ENCODE measurements at places on chromosomes 13 and 19.

DNA sequence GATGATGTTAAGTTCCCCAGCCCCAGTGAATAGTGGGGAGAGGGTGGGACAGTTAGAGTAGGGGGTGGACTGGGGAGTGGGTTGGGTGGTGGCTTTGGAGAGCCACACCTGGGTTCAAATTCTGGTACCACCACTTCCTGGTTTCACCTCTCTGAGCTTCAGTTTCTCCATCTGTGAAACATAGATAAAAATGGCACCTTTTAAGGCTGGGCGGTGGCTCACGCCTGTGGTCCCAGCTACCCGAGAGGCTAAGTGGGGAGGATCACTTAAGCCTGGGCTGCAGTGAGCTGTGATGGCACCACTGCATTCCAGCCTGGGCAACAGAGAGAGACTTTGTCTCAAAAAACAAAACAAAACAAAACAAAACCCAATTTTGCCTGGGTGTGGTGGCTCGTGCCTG, 5.9 kb downstream of the VAV1 start:
- no peak for DNase-seq

- DNase-seq, result no peak
These were observed 2.3 kb upstream of the TMEM91 start for GRCh38 chr19:41373993-41374392.

DNA sequence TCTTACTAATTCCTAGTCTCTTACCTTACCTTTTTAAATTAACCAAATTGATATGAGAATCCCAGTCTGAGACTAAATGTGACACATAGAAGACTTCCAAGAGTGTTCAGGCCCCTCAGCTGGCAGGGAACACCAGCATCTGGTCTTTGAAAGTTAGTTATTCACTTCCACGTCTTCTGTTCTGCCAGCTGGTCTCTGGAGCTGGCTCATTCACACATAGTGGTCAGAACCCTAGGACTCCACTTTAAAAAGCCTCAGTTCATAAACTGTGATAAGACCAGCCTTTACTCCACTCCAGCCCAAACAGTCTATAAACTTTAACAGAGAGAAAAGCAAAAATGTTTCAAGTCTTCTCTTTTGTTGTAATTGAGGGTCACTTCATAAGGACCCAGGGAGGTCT, 263.0 kb downstream of the DCT start:
- DNase-seq, result no peak

DNA sequence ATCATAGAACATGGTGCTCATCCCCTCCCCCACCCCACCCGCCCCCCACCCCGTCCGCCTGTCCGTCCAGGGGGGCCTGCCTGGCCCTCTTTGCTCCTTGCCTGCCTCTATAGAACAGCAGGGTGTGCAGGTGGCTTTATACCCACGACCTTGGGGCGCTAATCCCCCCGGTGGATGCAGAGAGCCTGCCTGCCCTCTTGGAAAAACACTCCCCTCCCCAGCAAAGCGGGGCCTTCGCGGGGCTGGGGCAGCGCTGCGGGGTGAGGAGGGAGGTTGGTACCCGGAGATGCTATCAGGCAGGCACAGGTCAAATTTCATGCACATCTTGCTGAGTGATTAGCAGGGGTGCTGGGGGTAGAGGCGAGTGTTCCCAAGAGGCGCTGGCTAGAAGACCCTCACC, 21.9 kb downstream of the RFX1 start:
- no peak for DNase-seq

DNA sequence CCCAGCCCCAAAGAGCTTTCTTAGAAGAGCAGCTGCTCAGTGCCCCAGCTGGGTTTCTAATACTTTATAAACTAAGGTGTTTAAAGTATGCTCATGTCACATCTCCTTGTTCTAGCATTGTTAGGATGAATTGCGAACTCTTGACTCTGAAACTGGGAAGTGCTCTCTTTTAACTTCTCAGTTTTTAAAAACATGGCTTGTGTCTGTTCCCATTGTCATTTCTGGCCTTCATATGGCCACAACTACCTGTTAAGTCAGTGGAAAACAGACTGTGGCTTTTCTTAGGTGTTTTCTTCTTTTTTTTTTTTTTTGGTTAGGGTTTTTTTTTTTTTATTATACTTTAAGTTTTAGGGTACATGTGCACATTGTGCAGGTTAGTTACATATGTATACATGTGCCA, 164.7 kb downstream of the KCNRG start:
- no peak for DNase-seq

DNA sequence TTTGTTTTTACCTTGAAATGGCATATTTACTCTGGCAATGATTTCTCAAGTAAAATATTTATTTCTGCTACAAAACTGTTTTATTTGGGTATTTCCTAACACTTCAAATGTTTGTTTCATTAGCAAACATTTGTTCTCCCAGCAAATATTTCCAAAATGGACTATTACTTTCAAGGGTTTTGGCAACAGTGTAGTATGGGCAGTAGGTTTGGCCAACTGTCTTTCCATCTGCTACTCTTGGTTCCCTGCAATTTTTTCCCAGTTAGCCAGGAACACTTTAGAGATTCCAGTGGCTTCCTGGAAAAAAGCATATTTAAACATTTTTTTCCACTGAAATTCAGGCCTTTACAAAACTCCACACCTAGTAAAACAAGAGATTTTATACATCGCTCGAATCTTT, 466.6 kb downstream of the SLITRK6 start:
- no peak for DNase-seq

GRCh38 chr19:44792281-44792680, 14.6 kb downstream of the CBLC start:
- no peak for DNase-seq

DNA sequence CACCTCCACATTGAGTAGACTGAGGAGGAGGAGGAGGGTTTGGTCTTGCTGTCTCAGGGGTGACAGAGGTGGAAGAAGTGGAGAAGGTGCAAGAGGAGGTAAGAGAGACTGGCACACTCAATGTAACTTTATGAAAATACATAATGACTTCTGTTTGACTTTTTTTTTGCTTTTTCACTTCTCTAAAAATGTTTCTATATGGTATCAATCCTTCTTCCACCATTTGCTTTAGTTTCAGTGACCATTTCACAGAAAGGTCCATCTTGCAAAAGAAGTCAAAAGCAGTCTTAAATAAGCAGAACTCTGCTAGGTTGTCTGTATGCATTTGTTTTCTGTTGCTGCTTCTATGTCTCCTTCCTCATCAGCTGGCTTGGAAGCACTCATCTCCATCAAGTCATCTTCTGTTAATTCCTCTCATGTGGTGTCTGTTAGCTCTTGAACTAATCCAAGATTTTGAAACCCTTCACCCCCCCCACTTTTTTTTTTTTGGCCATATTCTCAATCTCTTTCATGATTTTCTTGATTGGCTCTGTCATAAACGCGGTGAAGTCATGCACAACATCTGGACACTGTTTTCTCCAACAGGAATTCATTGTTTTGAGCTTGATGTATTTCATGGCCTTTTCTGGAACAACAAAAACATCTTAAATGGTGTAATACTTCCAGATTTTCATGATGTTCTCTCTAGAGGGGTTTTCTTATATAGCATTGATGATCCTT, 80.8 kb downstream of the KL start:
- no peak for DNase-seq

- no peak for DNase-seq
These were observed 17.0 kb upstream of the SACS start for GRCh38 chr13:23450340-23451046.

DNA sequence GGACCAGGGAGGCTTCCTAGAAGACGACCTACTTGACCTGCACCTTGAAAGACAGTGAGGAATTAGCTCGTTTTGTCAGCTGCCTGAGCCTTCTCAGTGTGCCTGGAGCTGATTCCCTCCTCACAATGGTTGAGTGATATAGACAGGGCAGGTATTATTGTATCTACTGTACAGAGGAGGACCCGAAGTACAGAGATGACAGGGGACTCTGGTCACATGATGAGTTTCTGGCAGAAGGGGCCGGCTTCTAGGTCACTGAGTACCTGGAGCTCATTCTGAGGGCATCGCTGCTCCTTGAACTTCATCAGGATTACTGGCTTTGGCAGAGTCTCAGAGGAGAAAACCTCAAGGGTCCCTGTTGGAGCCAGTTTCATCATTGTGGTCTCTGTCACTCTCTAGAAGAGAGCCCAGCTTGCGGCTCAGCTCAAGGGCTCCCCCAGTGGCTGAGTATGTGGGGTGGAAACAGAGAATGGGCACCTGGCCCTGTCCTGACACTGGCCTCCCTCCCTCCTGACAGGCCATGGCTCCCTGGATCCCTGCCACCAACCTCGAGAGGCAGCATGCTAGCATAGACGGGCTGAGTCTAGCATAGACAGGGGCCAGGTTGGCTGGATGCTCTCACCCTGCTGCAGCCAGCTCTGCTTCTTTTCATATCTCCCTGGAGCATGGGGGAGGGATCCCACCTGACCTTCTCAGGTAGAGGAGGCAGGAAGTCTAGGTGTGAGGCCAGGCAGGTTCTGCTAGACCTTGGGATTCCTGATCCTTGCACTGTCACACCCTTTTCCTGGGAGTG, 38.7 kb downstream of the NFIX start:
- no peak for DNase-seq

DNA sequence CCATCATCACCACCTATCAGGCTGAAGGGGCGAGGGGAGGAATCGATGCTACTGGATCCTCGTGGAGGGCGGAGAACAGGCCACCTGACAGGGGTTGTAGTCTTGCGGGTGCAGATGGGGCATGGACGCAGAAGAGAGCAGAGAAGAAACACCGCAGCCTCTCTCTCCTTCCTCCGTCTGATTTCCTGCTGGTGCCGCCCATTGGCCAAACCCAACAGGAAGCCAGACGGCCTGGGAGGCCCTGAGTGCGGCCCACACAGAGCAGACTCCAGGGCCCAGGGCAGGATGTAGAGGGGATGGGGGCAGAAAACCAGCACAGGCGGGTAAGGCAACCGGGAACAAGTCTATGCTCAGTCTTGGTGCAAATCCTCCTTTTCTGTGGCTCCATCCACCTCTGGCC, 15.4 kb downstream of the CEBPA start:
- no peak for DNase-seq

- no peak for DNase-seq
These were observed 643.6 kb downstream of the PCDH9 start for GRCh38 chr13:66586489-66586888.

- DNase-seq, result no peak
These were observed 1501.5 kb downstream of the EFNB2 start for GRCh38 chr13:105033999-105034398.

DNA sequence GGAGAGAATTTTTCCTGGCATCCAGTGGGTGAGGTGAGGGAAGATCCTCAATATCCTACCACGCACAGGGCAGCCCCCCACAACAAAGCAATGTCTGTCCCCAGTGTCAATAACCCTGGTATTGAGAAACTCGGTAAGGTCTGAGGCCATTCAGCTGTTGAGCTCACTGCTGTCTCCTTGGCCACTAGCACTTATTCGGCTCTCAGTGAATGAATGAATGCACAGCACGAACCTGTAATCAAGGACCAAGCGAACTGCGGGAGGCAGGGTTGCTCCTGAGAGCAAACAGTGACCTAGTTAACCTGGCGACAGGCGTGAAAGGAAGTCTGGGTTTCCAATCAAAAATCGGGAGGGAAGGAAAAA, 640 bp downstream of the ZSCAN5A start:
- no peak for DNase-seq

DNA sequence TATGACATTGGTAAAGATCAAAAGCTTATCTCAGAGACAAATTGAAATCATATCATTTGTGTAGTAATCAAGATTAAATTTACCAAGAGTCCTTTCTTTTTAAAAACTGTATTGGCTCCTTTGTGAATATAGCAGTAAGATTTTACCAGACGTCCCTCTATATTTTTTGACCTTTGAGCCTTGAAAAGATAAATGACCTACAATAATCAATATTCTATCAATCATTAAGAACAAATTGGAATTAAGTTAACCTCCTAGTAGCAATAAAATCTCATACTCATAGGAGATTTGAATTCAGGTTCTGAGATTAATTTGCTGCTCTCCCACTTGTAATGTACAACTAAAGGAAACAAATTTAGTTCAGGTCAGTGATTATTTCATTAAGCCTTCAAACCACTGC, 78.3 kb downstream of the FGF14 start:
- no peak for DNase-seq

DNA sequence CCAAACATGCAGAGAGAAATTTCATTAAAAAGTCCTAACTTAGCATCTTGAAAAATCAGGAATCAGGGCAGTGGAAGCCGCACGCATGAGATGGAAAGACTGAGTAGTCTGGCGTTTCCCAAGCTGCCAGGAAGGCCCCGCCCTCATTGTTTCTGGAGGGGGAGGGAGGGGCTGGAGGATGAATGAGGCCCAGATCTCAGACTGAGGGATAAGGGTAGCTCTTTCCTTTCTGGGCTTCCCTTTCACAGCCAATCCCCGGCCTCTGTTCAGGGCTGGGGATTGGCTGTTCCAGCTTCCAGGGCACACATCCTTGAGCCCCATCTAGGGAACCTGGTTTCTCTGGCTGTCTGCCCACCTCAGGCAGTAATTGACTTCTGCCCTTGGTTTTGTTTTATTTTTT, 7.3 kb downstream of the C19orf53 start:
- DNase-seq, result no peak

DNA sequence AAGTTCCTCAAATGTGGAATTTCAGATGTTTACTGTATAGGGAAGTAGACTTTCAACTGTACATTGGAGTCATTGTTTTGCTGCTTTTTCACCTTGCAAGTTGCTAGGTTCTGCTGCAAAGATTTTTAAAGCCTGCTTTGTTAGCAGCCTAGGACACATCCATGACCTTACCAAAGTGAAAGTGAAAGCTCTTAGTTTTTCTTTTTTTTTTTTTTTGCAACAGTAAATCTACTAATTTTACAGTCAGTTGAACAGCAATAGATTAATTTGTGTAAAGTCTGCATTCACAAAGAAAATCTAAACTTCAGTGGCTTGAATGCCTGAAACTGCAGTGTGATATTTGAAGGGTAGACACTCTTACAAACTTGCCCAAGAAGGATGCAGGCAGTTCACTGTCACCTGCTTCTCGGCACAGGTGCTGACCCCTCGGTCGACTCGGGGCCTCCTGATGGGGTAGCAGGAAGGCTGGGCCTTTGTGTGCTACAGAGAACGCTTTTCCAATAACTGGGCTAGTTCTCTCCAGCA, 5.0 kb upstream of the MTIF3 start:
- DNase-seq, result no peak

- DNase-seq, result no peak
These were observed 3.7 kb upstream of the ZNF444 start for GRCh38 chr19:56137405-56137804.

DNA sequence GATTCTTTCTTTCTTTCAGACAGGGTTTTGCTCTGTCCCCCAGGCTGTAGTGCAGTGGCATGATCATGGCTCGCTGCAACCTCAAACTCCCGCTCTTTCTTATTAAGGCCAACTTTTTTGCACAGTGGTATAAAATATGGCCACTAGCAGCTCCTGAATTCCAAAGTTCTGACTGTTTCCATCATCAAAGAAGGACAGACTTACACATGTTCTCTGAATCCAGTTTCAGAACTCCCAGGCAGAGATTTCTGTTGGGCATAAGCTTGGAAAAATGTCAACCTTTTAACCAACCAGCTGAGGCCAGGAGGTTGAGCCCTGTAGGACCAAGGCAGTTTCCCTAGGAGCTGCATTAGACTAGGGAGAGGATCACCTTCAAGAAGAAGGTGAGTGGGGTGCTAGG, 184.1 kb downstream of the HS6ST3 start:
- DNase-seq, result no peak

- DNase-seq, result no peak
These were observed 133.3 kb downstream of the SOX1 start for GRCh38 chr13:112200200-112200599.

Measured in SIG-M5 (cell line).